Activated naive CD4-positive, alpha-beta T cell treated with anti-CD3 and anti-CD28 coated beads, Interleukin-2, amount 50 U/mL, for 16 hours (primary cell): ENCODE measurements at places on chromosomes 6 and 20.

DNA sequence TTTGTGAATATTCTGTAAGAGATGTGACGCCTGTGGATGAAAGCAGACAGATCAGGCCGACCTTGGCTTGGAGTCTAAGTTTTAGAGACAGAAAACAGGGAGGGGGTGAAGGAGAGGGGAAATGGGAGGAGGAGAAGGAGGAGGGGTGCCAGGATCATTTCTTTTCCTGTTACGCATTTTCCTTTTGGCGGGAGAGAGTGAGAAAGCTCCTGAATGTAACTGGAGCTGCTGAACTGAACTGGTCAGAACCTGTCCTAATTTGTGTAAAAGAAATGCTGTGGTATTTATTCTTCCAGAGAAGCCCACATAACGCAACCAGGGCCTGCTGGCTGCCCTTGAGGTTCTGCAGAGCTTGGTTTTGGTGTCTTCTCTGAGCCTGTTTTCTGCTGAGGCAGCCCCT, 41.9 kb downstream of the UTRN start:
- DNase-seq = no peak

GRCh38 chr6:52843605-52844004, 3.0 kb upstream of the GSTA5 start:
- DNase-seq = no peak

- no peak for DNase-seq
These were observed 122.0 kb downstream of the CDH4 start for GRCh38 chr20:61373956-61374545.

DNA sequence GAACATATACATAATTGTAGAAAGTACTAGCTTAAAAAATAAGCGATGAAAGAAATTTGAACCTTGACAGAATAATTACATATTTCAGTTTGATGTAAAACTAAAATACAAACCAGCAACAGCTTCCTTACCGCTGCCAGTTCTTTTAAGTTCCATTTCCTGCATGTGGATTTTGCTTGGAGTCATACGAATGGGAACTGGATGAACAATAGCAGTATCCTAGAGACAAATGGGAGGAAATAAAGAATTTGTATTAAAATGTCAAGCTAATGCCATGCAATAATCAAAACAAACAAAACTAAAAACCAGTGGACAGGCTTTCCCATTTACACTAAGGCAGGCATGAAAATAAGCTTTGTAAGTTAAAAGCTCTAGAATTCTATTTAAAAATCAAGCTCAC, 67.1 kb downstream of the REPS1 start:
- no peak for DNase-seq

GRCh38 chr6:157278171-157278570, 45.1 kb downstream of the TMEM242 start:
- DNase-seq = no peak

DNA sequence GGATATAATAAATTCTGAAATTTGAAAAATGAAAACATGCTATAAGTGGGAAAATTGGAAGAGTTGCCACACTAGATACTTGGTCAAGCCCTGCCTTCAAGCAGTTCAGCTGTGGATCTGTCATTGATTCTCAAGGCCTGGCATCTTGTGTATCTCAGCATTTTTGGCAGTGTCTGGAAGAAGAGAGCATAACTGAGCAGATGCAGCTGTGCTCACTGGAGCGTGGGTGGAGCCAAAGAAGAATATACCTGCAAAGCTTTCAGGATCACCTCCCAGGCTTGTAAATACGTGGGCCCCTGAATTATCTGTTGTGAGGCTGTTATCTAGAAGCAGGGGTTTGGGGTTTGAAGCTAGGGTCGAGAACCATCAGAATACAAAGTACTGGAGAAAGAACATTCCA, 31.3 kb upstream of the CHD6 start:
- no peak for DNase-seq

- no peak for DNase-seq
These were observed 618 bp downstream of the RTN4IP1 start for GRCh38 chr6:106628658-106629102.

GRCh38 chr6:7169296-7169721, 61.5 kb downstream of the RREB1 start:
- no peak for DNase-seq

DNA sequence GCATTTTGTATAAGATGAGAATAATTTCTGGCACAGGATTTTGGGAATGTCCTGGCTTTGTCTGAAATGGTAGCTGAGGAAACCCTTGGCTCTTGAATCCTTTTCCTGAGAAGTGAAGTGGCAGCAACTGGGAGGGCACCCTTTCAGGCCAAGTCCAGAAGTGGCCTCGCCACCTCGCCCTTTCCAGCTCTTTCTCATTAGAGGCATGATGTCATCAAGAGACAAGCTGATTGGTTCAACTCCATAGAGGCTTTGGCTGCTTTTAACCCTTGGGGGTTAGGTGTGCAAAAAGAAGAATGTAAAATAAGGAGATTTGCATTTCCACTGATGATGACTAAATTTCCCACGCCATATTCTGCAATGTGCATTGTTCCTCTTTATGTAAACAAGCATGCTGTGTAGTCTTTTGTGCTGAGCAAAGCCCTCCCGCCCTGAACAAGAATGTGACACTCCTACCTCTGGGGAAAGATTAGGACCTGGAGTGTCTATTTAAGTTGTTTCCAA, 116.5 kb downstream of the TCP11 start:
- no peak for DNase-seq

DNA sequence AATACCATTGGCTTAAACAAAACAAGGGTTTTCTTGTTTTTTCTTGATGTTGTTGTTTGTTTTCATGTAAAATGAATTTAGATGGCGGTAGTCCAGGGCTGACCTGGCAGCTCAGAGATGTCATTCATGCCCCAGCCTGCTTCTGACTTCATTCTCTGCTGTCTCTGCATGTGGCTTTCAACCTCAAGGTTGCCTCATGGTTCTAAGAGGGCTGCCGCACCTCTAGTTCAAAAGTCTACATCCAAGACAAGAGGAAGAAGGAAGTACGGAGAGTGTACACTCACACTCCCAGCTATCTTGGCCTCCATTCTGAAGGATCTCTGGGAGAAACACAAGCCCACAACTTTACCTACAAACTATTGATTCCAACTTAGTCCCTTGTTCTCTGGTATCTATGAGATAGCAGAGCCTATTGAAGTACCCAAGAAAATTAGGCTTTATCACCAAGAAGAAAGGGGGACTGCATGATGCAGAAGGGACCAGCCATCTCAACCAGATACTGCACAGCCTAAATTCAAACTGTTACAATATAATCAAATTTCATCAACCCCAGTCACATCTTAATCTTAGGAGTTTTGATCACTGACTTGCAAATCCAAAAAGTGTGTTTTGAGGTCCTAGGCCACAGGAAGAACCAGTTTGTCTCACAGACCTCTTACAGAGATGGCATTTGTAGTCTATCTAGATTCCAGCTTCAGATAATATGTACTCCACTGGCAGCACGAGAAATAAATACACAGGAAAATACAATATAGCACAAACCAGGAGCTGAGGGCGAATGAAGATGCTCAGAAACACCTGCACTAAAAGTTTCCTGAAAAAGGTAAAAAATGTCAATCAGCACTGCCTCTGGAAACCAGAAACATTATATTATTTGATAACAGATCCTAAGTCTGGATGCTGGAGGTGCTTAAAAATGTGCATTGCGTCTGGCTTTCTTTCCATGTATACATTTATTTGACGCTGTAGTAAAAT, 866 bp upstream of the BTN3A3 start:
- DNase-seq = no peak

- no peak for DNase-seq
These were observed 186.9 kb upstream of the SLC24A3 start for GRCh38 chr20:19025430-19026120.

DNA sequence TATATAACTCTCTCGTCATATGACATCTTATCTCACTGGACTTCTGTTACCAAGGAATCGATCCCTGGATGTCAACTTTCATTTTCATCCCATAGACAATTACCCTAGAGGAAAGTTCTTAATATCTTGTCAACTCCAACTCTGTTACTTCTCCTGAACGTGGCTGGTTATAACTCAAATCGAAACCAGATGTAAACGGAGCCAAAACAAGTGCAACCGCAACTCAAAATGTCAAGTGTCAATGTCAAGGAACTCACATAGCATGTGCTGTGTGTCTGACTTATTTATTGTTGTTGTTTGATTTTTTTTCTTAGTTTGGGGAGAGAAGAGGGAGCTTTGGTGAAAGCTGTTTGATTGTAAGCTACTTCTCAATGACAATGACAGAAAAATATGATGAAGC, 108.6 kb downstream of the VIP start:
- DNase-seq = no peak

- DNase-seq = no peak
These were observed 14.4 kb upstream of the SLC17A2 start for GRCh38 chr6:25944688-25945574.

DNA sequence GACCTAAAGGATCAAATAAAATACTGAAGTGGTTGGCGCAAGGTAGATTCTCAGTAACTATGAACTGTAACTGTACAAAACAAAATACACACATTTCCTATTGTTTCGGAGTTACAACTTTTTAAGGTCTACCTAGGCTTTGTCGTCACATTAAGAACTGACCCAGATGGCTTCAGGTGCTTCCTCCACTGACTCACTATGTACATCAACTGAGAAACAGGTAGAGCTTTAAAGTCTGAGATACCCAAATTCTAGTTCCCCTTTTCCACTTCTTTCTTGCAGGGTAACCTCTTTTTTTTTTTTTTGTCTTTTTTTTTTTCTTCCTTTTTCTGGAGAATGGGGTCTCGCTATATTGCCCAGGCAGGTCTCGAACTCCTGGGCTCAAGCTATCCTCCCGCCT, 5.5 kb downstream of the SNRPB start:
- DNase-seq = no peak

GRCh38 chr6:89452281-89452680, 19.3 kb downstream of the ANKRD6 start:
- DNase-seq = no peak

- DNase-seq = no peak
These were observed 97.9 kb downstream of the RCAN2 start for GRCh38 chr6:46393161-46393939.

- no peak for DNase-seq
These were observed 254.7 kb downstream of the SMOC2 start for GRCh38 chr6:168695701-168696100.

DNA sequence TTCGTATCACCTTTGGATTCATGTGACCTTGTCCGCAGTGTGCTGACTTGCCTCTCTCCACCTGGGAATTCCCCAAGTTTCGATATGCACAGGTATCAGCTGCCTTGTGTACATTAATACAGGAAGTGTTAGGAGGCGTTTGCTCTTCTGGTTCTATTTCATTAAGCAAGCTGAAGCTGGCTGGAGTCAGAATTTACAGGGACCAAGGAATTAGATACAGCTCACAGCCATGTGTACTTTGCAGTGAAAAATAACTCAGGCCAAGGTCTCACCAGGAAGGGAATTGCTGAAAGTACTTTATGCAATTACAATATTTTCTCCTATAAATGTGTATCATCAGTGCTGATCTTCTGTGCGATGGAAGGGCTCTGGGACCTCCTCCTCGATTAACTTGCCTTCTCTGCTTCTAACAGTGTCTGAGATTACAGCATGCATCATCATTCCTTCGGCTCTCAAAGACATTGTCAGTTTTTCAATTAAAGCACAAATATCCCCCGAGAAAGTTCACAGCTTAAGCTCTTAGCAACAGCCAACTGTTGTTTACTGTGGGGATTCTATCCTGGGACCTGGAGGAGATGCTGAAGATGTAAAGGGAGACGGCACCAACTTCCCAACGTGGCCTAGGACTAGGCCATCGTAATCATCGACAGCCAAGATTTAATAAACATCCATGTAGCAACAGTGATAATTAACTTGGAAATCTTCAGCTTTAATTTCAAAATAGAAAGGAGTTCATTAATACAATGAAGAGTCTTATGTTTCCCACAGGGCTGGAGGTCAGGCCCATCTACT, 13.8 kb upstream of the TIAM2 start:
- DNase-seq = no peak

DNA sequence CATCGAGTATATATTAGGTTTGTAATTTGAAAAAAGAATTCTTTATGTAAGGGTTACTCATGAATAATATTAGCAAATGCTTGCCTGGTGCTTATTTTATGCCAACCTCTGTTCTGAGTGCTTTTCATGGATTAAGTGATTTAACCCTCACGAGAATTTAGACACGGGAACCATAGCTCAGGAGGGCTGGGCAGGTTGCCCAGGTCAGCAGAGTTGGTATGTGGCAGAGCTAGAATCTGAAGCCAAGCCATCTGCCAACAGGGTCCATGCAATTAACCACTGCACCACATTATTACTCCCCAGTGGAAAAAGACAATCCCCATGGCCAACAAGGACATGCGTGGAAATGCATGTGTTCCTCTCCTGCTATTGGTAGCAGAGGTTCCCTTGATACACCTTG, 345.6 kb downstream of the CDC5L start:
- DNase-seq = no peak

DNA sequence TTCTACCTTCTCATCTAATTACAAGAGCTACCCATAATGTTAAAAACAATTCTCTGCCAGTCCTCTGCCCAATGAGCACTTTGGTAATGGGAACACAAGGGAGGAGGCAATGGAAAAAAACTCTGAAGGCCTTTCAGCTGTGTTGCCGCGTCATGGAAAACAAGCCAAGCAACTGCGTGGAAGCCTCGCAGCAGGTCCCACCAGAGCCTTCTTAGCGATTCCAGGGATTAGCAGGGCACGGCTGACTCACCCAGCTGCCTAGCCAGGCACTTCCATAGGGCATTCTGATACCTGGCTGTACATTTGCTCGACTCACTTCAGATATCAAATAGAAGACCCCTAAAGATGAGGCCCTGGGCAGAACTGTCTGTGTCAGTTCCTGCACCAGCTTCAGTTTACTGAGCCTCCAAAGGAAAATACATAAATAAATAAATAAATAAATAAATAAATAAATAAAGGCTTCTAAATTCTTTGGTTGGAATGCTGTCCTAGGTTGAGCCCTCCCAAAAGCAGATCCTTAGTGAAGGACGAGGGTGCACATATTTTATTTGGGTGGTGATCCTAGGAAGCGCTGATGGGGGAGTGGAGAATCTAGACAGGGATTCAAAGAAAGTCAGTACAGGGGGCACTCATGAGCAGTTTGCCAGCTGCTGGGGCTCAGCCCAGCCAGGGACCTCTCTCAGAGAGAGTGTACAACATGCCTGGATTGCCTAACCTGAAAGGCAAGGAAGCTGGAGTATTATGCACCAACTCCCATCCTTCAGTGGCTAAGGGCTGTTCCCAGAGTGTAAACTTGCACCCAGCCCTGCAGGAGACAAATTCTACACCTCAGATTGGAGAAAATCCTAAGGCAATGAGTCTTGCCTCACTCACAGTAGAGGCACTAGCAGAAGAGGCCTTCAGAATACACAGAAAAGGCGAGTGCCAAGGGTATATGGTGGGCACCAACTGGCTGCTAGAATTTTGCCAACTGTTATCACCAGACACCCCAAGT, 18.2 kb downstream of the SNAP25 start:
- DNase-seq = no peak

GRCh38 chr6:99344289-99344688, 5.2 kb downstream of the FAXC start:
- DNase-seq = no peak

DNA sequence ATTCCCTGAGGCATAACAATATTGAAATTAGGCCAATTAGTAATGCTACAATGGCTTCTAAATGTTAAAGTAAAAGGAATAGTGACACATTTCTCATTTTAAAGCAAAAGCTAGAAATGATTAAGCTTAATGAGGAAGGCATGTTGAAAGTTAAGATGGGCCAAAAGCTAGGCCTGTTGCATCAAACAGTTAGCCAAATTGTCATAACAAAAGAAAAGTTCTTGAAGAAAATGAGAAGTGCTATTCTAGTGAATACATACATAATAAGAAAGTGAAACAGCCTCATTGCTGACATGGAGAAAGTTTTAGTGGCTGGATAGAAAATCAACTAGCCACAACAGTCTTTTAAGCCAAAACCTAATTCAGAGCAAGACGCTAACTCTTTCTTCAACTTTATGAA, 12.9 kb downstream of the OR2A4 start:
- no peak for DNase-seq
